ENCODE measurements at places on chromosomes 5 and 9. TPM values are rescaled to one million over a fixed set of nuclear protein-coding genes. Genes with fewer than 3 reads are reported as not detected.

- no peak for DNase-seq
Measured at GRCh38 chr9:120928015-120928482, 1.5 kb upstream of the TRAF1 start.

- DNase-seq = peak; percentile 54
Measured at GRCh38 chr9:126613651-126614050, at the start of gene LMX1B. LMX1B (plus strand) TSS chr9:126613928; CDS start chr9:126614450, 522 bp downstream.

PCDHB13 gene
- total RNA-seq = 2.6 TPM

- no peak for DNase-seq
Measured at GRCh38 chr5:171523781-171524180, 104.3 kb downstream of the FGF18 start.

DNA sequence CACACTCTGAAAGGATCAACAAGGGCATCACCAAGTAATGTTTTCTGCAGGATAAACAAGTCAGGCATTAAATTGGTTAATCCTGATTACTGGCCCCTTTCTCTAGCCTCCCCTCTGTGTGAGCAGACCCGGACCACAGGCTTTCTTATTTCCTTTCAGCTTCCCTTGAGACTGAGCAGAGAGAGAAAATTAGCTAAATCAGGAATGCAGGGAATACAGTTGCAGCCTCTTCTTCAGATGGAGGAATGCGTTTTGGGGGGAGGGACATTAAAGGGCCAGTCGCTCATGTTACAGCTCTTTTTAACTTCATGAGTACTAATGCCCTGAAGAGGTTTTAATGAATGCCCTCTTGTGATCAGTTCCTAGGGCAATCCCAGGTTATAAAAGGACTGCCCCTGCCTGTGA, 19.8 kb downstream of the PCDHAC2 start:
- no peak for DNase-seq

- DNase-seq = peak; percentile 40
Measured at GRCh38 chr5:179176571-179177230, 116.5 kb downstream of the ZNF354C start.

Measured in pancreas (tissue), 10 donors.